ENCODE measurements at places on chromosomes 4 and X.

DNA sequence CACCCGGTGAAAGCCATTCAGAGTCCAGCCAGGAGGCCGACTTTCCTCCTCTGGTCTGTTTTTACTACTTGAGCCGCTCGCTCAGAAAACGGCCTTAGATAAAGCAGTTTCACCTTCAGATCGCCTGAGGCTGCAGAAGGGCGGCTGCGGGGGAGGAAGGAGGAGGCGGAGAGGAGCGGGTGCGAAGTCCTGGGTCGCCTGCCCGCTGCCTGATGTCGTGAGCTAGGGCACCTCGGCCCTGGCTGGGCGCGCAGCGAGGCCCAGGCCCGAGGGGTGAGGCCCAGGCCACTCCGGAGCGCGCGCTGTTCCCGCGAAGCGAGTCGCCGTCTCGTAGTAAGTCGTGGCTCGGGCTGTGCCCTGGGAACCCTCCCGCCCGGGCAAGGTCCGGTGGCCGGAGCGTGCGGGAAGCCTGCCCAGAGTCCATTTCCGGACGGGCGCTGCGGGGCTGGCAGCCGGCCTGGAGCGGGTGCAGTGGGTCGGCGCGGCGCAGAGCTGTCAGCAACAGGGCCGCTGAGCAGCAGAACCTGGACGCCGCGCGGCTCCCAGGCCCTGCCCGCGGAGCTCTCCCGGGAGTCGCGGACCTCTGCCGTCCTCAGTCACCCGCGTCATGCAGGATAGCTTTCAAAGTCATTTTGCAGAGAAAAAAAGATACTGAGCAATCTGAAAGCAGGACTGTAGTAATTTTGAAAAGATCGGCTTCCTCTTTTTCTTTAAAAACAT lies 18.6 kb downstream of the TRIM2 start:
- DNase-seq, result peak; percentile 7
- H3K4me1 ChIP-seq, result peaks cover 17% of the 10 kb centered on the region
- no peaks in the 10 kb centered on the region for H3K36me3 ChIP-seq
- no peak overlapping the region for H3K27ac ChIP-seq

- no peaks in the 10 kb centered on the region for H3K36me3 ChIP-seq
- H3K4me3 ChIP-seq, result no peak overlapping the region
- no peaks in the 10 kb centered on the region for H3K4me1 ChIP-seq
- H3K27me3 ChIP-seq, result no peaks in the 10 kb centered on the region
- no peak for DNase-seq
These were observed 64.7 kb upstream of the GPR78 start for GRCh38 chr4:8515316-8516060.

- H3K4me3 ChIP-seq, result no peak overlapping the region
- no peaks in the 10 kb centered on the region for H3K4me1 ChIP-seq
- H3K27me3 ChIP-seq, result no peaks in the 10 kb centered on the region
- no peak for DNase-seq
- no peaks in the 10 kb centered on the region for H3K36me3 ChIP-seq
These were observed 273.3 kb upstream of the LCORL start for GRCh38 chr4:18294846-18295245.

DNA sequence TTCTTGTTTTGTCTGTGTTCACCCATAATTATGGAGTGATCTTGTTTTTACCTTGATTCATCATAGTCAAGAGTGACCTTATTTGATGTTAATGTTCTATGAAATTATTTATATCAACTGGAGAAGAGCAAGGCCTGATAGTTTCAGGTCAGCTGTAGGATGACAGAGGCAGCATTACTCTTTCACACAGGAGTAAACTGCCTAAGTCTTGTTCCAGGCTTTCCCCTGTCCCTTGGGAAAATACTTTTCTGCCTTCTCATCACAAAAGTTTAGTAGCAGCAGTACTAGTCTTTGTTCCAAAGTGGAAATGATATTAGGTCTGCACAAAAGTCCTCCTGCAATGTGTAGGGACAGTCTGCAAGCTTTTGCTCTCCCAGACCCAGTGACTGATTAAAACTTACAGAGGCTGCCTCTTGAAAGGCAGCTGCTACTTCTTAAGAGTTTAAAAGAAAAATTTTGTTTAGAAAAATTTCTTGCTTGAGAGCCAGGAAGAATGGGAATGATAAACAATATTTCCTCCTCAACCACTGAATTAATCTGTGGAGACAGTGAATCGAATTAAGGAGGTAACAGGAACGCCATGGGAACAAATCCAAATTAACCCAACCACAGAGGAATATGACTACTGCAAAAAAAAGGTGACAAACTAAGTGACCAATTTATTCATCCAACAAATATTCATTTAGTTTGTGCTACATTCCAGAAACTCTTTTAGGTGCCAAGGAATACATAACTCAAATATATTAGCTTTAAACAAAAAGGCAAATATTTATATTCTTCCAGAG lies 991.4 kb upstream of the PABPC4L start:
- no peaks in the 10 kb centered on the region for H3K36me3 ChIP-seq
- no peaks in the 10 kb centered on the region for H3K4me1 ChIP-seq
- no peaks in the 10 kb centered on the region for H3K27me3 ChIP-seq
- no peak overlapping the region for H3K27ac ChIP-seq
- H3K4me3 ChIP-seq, result no peak overlapping the region

DNA sequence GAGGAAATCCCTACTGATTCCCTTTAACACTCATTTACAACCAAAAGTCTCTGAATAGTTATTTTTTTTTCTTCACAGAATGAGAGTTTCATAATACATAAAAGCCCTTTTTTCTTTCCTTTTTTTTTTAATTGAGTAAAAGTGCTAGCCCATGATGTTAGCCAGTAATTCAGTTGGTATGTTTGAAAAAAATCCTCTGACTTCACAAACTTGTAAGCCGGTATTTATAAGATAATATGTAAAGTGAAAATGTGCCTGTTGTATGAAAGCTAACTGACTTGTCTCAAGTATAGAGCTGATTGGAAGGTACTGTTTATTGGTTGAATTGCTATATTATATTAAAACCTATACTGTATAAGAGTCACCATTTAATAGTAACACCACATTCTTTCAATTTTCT lies 70.2 kb upstream of the NEIL3 start:
- no peaks in the 10 kb centered on the region for H3K27me3 ChIP-seq
- no peak overlapping the region for H3K4me3 ChIP-seq
- H3K4me1 ChIP-seq, result no peaks in the 10 kb centered on the region
- no peaks in the 10 kb centered on the region for H3K36me3 ChIP-seq
- no peak for DNase-seq

DNA sequence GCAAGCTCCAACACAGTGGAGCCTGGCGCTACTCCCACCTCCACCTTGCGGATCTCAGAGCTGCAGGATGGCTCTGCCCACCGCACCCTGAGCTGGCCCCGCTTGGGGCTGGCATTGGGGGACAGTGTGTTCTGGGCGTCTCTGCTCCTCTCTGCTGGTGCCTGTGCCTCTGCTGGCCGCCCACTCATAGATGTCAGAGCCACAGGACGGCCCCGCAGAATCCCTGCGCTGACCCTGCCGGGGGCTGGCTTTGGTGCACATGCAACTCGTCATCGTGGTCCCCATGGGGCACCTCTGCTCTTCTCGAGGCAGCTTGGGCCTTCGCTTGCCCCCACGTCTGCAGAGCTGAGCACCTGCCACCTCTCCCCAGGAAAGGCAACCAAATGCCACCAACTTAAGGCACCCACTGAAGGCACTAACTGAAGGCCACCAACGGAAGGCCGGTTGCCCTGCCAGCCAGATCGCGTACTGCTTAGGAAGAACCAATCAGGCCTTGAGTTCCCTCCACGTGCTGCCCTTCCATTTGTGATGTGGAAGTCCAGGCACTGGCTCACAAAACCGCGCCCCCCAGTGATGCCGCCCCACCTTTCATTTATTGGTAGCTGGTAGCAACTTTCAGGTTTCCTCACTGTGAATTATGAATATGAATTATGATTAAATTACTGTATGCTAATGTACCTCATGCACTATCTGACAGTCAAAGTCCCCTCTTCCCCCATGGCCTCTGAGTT lies 23.3 kb upstream of the FRG1 start:
- no peaks in the 10 kb centered on the region for H3K27me3 ChIP-seq
- no peaks in the 10 kb centered on the region for H3K4me1 ChIP-seq
- no peak overlapping the region for H3K4me3 ChIP-seq
- DNase-seq, result no peak
- H3K36me3 ChIP-seq, result no peaks in the 10 kb centered on the region

DNA sequence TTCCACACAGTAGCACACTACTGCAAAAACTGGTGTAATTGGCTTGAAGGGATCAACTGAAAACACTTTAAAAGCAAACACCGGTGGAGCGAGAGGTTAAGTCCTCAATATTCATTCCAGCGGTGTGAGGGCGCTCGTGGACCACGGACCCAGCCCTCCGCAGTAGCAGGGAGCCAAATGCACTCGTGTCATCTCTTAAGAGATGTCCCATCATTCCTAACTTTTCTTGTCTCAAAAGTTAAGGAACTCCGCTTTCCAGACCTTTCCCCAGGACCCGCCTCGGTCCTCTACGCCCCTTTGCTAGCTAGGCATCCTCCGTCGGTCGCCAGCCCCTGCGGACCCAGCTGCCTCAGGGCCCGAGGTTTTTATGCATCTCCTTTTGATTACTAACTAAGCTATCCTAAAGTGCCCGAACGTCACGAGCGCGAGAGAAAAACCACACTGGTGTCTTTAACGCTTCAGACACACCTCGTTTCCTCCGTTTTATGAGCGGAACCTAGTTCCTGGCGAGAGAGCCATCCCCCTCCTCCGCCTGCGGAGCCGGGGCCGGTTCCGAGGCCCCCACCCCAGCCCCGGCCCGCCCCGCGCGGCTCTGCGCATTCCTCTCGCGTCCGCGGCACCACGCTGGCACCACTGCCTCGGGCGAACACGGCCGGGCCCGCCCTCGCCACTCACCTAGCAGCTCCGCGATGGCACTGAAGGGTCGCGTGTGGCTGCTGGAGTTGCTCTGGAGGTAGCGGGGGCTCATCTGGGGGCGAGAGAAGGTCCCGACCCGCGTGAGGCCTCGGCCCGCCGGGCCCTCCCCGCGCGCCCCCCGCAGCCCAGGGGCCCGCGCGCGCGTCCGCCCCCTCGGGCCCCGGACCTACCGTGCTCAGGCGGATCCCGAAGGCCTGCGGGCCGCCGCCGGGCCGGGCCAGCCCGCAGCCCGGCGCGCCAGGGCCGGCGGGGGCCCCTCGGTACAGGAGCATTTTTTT lies 723 bp downstream of the MORC4 start:
- H3K36me3 ChIP-seq, result no peaks in the 10 kb centered on the region
- H3K27me3 ChIP-seq, result no peaks in the 10 kb centered on the region
- H3K4me1 ChIP-seq, result peaks cover 4% of the 10 kb centered on the region
- peak overlapping the region; percentile 58 for H3K4me3 ChIP-seq
- H3K27ac ChIP-seq, result no peak overlapping the region

GRCh38 chr4:98572697-98573096 lies 85.7 kb downstream of the TSPAN5 start:
- no peak overlapping the region for H3K27ac ChIP-seq
- no peak overlapping the region for H3K4me3 ChIP-seq
- no peak for DNase-seq
- no peaks in the 10 kb centered on the region for H3K27me3 ChIP-seq
- no peaks in the 10 kb centered on the region for H3K36me3 ChIP-seq

DNA sequence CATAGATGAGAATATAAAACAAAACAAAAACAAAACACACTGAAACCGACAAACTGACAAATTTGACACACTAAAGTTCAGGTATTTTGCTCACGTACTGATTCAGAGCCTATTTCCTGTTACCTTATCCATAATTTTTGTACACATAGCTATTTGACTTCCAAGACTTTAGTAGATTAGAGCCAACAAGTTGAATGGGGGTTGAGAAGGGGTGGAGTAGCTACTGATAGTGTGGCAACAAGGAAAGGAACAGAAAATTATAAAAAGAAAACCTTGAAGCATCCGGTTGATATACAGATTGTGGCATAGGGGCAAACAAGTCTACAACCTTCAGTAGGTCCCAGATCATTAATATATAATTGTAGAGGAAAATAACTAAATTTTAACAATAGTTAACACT lies 92.3 kb upstream of the RASGEF1B start:
- H3K4me3 ChIP-seq, result no peak overlapping the region
- H3K36me3 ChIP-seq, result no peaks in the 10 kb centered on the region
- no peak overlapping the region for H3K27ac ChIP-seq

GRCh38 chr4:38154681-38155588 lies 194.7 kb downstream of the PTTG2 start:
- H3K27ac ChIP-seq, result no peak overlapping the region
- H3K36me3 ChIP-seq, result no peaks in the 10 kb centered on the region
- H3K4me1 ChIP-seq, result peaks cover 21% of the 10 kb centered on the region
- H3K4me3 ChIP-seq, result no peak overlapping the region
- no peak for DNase-seq

- no peaks in the 10 kb centered on the region for H3K36me3 ChIP-seq
- no peak for DNase-seq
- no peak overlapping the region for H3K27ac ChIP-seq
These were observed 720.9 kb downstream of the FSTL5 start for GRCh38 chr4:161442921-161443320.

- no peak overlapping the region for H3K27ac ChIP-seq
- H3K4me3 ChIP-seq, result no peak overlapping the region
- H3K27me3 ChIP-seq, result no peaks in the 10 kb centered on the region
- no peak for DNase-seq
- H3K36me3 ChIP-seq, result no peaks in the 10 kb centered on the region
These were observed 18.8 kb upstream of the C4orf36 start for GRCh38 chr4:86910820-86911684.

GRCh38 chr4:14771504-14772175 lies 230.6 kb upstream of the CPEB2 start:
- no peak overlapping the region for H3K4me3 ChIP-seq
- no peaks in the 10 kb centered on the region for H3K4me1 ChIP-seq
- DNase-seq, result no peak
- no peak overlapping the region for H3K27ac ChIP-seq
- no peaks in the 10 kb centered on the region for H3K27me3 ChIP-seq

DNA sequence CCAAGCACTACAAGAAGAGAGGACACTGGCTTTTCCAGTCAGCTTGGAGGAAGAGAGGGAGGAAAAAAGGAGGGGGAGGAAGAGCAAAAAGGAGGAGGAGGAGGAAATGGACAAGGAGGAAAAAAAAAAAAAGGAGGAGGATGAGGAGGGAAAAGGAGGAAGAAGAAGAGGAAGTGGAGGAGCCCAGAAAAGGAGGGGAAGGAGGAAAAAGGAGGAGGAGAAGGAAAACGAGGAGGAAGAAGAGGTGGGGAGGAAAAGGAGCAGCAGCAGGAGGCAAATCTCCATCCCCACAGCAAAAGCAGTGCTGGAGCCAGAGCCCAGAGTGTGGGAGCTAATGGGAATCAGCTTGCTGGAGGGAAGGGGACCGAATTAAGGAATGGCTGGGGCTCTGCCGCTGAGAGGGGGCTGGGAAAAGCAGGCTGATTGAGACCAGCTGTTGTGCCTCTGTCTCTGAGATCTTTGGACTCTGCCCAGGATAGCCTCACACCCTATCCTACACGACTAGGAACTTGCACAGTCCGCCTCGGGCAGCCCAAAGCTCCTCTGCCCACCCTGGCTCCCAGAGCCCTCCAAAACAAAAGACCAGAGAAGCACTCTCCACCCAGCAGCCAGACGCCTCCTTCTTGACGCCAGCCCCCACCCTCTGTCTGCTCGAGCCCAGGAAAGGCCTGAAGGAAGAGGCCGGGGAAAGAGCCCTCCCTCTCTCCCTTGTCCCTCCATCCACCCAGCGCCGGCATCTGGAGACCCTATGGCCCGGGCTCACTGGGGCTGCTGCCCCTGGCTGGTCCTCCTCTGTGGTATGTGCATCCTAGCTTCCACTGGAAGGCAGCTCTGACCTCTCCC lies at the start of gene XPNPEP2:
Gene XPNPEP2, plus strand, starts transcription at position 514 of the 843 bp plus-strand sequence. Its CDS starts 235 bp downstream, at position 749.
- no peaks in the 10 kb centered on the region for H3K27me3 ChIP-seq
- no peaks in the 10 kb centered on the region for H3K36me3 ChIP-seq
- peaks cover 29% of the 10 kb centered on the region for H3K4me1 ChIP-seq
